ENCODE measurements at places on chromosomes 3 and 15.

- DNase-seq: no peak
Observed at GRCh38 chr3:108099679-108100428, 9.0 kb upstream of the CD47 start.

DNA sequence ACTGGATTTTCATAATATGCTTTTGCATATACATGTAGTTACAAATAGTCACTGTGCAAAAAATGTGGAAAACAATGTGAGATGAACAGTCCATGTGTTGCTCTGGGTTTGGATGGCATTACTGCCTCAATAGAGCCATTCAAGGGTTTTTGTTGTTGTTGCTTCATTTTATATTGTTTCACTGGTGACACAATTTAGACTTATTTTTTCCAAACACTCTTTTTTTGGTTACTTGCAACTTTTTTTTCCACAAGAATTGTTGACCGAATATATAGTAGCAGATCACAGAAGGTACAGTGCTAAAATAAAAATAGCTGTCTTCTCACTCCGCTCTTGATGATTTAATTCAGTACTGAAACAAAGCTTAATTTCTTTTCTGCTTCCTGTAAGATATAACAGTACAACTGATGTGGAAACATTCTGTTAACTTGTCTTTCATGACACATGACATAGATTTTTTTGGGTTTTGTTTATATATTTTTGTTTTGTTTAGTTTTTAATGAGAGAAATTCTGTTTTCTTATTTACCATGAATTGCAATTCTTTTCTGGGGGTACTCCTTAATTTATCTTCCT, 618.6 kb downstream of the NAALADL2 start:
- DNase-seq: no peak

- DNase-seq: no peak
Observed at GRCh38 chr3:52281981-52282801, 3.7 kb upstream of the WDR82 start.

- DNase-seq: no peak
Observed at GRCh38 chr15:26945046-26945445, 25.9 kb upstream of the GABRG3 start.

DNA sequence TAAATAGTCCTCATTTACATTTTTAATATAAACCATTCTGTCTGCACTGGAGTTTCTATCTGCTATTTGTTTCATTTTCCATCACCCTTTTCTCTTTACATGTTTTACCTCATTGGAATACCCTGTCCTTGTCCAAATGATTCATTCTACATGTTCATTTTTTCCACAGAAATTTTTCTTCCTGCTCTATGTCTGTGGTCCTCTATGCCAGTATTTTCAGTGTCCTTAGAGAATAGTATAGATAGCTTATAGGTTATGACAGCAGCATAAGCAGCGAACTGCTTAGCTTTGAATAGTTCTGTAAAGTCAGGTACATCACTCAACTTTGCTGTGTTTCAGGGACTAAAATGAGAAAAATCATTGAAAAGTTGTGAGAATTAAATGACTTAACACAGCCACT, 742.3 kb upstream of the CBLB start:
- DNase-seq: no peak
